A375 (cell line): ENCODE measurements at places on chromosomes 5 and 9. TPM values are rescaled to one million over a fixed set of nuclear protein-coding genes. Genes with fewer than 3 reads are reported as not detected.

The CD14 gene
- total RNA-seq = 0.30 and 0.66 TPM in 2 replicates

The DOCK8 gene
- 1.5 and 1.9 TPM in 2 replicates for total RNA-seq

The OSTF1 gene
- 17.0 and 19.4 TPM in 2 replicates for total RNA-seq

The IFNA17 gene
- not detected in 2 replicates for total RNA-seq

The CDH9 gene
- total RNA-seq = 0.27 TPM in 1 of 2 replicates, not detected in the other

The SLC36A3 gene
- not detected in 2 replicates for total RNA-seq

The SAPCD2 gene
- total RNA-seq = 26.8 and 28.7 TPM in 2 replicates

The SAXO1 gene
- not detected in 2 replicates for total RNA-seq

The PCSK1 gene
- total RNA-seq = 9.8 and 14.1 TPM in 2 replicates

The ATP6V1G1 gene
- 143 and 158 TPM in 2 replicates for total RNA-seq

The PCDHA1 gene
- 2.1 and 2.5 TPM in 2 replicates for total RNA-seq

The OTP gene
- total RNA-seq = not detected in 2 replicates

The RASEF gene
- total RNA-seq = 1.3 and 1.7 TPM in 2 replicates

The ORM2 gene
- total RNA-seq = not detected in 2 replicates
